Stimulated activated CD4-positive, alpha-beta T cell treated with anti-CD3 and anti-CD28 coated beads, Interleukin-12 subunit alpha, Interleukin-12 subunit beta, amount 100 ng/mL, for 48 hours (primary cell): ENCODE measurements at places on chromosomes 1 and 21.

DNA sequence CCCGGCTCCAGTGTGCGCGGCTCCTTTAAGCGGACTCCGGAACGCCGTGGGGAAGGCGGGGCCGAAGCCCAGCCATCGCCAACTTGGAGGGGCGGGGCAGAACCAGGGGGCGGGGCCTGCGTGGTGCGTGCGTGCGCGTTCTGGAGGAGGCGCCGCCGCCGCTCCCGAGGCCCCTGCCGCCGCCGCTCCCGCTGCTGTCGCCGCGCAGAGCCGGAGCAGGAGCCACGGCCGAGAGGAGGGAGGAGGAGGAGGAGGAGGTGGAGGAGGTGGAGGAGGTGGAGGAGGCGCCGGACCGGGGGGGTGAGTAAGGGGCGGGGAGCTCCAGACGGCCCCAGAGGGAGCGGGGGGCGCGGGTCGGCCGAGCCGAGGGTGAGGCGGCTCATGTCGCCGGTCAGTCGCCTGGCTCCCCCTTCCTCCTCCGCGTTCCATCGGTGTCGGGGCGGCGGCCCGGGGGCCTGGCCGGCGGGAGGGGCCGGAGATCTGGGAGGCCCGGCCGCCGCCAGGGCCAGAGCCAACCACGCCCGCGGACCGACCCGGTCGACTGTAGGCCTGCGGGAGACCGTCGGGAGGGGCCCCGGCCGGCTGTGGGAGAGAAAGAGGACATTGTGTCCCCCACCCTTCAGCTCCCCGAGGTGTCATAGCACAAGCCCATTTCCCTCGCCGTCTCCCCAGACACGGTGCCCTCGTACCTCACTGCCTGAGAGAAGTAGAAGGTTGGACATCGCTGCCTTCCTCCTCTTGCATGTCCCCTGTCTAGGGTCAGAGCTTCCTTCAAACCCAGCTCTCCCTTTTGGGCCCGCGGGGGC is at the start of gene RAP1A:
Gene RAP1A (plus strand): TSS at position 155 of the 806 bp plus-strand sequence. CDS start 71,572 bp downstream, outside the sequence.
- DNase-seq, result peak; percentile 88

GRCh38 chr1:212669102-212669501 is 30.5 kb downstream of the BATF3 start:
- DNase-seq, result no peak

GRCh38 chr1:224565186-224565585 is 50.9 kb upstream of the CNIH3 start:
- DNase-seq, result no peak

DNA sequence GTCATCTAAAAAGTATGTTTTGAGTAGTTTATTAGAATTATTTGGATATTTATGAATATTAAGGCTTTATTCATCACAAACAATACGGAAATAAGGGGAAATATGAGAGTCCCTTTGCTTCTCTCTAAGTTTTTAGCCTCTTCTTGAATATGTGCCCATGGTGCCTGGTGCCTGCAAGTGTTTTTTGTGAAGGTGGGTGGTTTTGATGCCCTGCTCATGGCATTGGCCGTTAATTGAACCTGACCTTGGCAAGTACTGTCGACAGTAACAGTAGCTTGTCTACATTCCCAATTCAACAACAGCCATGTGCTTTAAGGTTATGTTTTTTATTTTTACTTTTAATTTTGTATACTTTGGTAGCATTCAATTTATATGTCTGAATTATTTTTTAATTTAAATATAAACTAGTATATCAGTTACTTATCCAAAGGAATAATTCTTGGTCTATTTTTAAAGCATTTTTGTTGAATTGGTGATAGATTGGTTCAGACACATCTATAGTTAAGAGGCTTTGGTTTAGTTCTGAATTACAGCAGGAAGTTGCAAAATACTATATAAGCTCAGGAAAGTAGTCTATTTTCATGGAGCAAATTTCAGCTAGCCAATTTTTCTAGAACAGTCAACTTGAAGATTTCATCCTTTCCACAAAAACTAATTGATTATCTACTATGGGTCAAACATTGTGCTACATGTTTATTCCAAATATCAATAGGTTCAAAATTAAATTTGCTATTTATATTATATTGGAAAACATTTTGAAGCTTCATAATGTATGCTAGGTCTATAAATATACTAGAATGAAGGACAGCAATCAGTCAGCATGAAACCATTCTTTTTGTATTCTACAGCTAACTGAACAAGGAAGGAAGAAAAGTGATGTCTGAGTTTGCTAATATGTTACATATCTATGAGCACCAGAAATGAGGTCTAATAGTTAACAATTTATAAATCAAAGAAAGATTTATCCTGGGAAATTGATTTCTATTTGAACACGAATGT is 184.4 kb downstream of the MRPL39 start:
- DNase-seq, result no peak

DNA sequence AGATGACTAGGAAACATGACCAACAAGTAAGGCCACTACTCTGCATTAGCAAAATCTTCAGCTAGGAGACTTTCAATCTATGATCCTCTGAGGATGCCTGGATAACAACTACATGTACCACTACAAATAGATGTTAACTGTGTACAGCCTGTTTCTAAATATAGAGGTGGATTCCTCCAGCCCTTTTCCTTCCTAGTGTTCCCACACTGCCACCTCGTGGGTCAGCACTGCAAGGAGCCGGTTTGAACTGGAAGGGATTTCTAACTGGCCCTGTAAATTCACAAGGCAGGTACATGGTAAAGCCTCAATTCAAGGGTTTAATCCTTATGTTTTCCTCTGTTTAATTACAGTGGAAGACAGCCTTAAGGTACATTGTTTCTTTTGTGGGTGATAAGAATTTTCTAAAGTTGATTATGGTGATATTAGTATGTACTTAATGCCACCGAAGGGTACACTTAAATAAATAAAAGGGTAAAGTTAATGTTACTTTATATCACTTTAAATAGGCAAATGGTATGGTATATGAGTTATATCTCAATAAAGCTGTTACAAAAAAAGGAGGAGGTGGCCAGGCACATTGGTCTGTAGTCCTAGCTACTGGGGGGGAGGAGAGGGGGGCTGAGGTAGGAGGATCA is 14.4 kb downstream of the SMYD3 start:
- no peak for DNase-seq

- no peak for DNase-seq
Observed at GRCh38 chr1:221782970-221783369, 41.1 kb upstream of the DUSP10 start.

GRCh38 chr1:243944429-243945160 is 94.6 kb upstream of the AKT3 start:
- no peak for DNase-seq

DNA sequence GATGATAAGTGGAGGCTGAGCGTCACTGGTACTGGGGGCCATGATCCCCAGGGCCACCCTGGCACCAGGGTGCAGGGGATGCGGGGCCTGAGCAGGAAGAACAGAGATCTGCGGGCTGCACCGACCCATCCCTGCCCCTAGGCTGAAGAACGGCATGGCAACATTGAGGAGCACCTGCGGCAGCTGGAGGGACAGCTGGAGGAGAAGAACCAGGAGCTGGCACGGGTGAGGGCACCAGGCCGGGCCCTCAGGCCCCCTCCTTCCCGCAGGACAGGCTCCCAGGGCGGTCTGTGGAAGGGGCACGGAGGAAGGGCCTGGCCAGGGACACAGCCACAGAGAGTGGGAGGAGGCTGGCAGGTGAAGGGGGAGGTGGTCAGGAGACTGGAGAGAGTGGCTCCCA is 21.8 kb downstream of the PPFIA4 start:
- DNase-seq, result no peak

DNA sequence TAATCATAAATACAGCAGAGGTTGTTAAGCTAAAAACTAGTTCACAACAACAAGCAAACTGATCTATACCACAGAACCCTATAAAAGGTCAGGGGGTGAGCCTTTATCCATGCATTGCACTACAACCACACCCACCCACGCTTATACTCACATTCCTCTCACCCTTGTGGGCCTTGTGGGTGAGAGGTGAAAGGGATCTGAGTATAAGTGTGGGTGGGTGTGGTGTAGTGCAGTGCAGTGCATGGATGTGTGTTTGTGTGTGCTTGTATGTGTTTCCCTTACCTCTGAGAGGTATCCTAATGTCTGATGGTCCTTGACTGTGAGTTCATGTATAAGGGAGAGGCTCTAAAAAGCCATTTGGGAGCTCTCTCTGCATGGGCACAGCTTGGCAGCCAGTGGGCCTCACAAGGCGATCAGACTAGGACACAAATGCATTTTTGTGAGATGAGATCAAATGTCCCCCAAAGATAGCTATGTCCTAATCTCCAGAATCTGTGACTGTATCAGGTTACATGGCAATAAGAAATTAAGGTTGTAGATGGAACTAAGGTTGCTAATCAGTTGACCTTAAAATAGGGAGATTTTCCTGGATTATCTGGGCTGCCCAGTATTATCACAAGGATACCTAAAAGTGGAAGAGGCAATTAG is 95.5 kb upstream of the DPT start:
- DNase-seq, result peak; percentile 3

- no peak for DNase-seq
Observed at GRCh38 chr1:41925712-41926111, 7.0 kb upstream of the HIVEP3 start.

GRCh38 chr1:112172294-112172882 is 182.9 kb upstream of the KCND3 start:
- DNase-seq, result no peak

- no peak for DNase-seq
Observed at GRCh38 chr1:181151378-181152326, 63.2 kb downstream of the IER5 start.

DNA sequence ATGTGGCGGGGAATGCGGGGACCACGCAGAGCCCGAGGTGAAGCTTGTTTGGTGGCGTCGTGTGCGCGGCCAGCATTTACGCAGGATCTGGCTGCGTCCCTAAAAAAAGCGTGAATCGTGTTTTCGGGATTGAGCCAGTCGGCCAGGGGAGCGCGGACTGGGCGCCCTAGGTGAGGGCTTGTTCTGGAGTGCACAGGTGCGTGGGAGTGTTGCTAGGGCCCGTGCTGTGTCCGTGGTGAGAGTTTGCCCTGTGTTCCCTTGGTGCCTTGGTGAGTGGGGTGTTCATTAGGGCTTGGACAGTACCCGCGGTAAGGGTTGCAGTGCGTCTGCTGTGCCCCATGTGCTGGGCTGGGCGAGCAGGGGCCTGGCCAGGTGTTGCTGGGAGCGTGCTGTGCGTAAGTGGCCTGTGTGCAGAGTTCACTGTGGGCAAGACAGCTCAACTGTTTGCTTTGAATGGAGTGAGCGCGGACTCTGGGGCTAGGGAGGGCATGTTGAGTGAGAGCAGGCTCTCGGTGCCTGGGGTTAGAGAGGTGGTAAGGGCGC is 673 bp downstream of the CD46 start:
- peak; percentile 8 for DNase-seq

- DNase-seq, result no peak
Observed at GRCh38 chr1:199701726-199702125, 325.8 kb upstream of the NR5A2 start.

- no peak for DNase-seq
Observed at GRCh38 chr1:20538227-20538626, 14.1 kb upstream of the FAM43B start.

GRCh38 chr1:28510970-28511440 is 5.2 kb downstream of the RCC1 start:
- no peak for DNase-seq

GRCh38 chr1:70840260-70840953 is 207.2 kb downstream of the PTGER3 start:
- no peak for DNase-seq

- DNase-seq, result no peak
Observed at GRCh38 chr1:201060586-201060985, 37.1 kb upstream of the KIF21B start.

- DNase-seq, result no peak
Observed at GRCh38 chr1:228794173-228794572, 58.9 kb downstream of the RHOU start.

GRCh38 chr1:246784621-246785493 is 60.6 kb downstream of the SCCPDH start:
- no peak for DNase-seq

GRCh38 chr1:236953151-236953700 is 51.0 kb downstream of the MT1HL1 start:
- DNase-seq, result no peak

DNA sequence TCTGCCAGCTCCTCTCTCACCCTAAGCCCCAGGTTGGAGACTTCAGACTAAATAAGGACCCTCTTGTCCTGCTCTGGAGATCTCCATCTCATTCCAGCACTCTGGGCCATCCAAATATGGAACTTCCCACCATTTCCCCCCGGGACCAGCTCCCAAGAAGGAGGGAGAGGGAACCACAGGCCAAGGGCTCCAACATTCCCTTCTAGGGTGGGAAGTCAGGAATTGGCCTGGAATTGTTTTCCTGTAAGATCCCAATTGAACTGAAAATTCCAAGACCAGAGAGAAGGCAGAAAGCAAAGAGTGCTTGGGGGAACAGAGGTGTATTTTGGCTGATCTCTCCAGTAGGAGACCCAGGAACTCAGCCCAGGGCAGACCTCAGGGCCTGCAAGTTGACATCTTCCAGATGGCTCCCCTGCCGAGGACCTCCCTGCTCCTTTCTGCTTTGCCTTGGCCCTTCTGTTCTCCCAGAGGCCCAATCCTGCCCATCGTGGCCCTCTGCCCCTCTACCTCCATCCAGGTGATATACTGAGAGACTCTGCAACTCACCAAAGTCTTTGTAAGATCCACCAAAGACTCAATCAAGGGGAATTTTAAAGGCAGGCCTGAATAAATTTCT is 14.9 kb downstream of the CSRP1 start:
- no peak for DNase-seq

DNA sequence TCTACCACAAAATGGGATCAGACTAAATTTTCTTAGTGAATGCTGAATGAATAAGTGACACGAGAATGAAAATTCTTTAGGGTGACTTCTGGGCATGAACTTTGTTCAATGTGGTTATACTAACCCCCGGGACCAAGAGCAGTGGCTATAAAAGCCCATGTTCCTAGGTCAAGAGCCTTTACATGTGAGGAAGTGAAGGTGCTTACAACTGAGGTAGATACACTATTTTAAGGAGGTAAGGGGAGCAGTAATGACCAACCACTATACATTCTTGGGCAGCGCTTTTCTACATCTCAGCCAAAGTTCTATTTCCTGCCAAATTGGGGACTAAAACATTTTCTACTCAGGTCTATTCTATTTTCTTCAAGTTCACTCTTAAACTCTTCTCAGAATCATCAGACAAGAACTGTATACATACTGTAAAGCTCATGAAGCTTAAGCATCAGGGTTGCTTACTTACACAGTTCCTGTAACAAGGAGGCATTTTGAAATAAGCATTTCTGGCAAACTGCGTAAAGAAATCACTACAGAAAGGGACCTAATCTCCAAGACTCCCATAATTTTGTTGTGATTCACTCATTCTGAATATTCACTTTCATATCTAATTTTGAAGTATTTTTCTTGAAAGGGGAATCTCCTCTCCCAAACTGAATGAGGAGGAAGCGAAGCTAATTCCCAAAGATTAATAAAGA is 8.5 kb upstream of the ARHGAP29 start:
- no peak for DNase-seq
